Glomerular endothelial cell (primary cell): ENCODE measurements at places on chromosomes 11 and 22.

DNA sequence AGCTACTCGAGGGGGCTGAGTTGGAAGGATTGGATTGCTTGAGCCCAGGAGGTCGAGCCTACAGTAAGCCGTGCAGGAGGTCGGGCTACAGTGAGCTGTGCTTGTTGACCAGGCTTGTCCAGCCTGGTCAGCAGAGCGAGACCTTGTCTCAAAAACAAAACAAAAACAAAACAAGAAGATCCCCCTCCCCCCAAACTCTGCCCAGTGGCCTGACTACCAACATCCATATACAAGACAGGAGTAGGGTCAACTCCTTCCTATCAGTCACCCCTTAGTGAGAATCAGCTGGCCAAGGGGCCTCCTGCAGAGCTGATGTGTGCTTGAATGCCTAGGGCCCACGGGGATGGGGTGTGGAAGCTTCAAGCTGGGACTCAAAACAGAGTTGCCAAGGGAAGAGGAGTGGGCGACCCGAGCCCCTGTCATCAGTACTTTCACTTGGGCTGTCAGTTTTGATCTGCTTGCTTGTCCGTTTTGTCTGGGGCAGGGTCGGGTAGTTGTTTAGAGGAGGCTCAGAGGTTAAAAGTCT lies 942 bp upstream of the TSPAN18 start:
- no peak for DNase-seq

- DNase-seq: no peak
These were observed 59.1 kb downstream of the NUP98 start for GRCh38 chr11:3738241-3738640.

- no peak for DNase-seq
These were observed 7.2 kb downstream of the SMTNL1 start for GRCh38 chr11:57544566-57544965.

DNA sequence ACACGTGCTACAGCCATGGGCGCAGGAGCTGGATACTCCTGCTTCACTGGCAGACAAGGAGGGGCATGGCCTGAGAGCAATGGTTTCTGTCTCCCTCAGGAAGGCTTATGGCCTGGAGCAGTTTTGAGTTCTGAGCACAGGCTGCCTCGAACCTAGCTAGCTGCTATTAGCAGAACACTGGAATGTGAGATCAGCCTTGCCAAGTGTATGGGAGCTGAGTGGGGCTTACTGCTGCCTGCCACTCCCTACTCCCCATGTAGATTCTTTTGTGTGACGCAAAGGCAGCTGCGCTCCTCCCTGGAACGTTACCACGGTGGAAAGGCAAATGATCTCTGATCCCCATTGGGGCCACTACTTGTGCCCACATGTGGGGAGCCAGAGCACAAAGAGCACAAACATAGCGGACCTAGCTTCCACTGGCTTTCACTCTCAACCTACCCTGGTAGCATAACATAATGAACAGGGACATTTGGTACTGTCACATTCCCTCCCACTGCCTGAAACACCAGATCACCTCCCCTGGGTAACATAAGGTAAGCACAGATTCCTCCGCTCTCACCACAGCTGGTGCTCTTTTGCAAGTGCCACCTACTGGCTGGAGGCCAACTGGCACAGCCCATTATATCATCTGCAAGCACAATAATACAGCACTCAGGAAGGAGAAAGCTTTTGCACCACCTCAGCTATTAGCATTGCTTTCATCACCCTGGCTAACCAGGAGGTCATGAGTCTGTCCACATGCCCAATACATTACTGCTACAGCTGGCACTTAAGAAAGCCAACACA lies 84.6 kb upstream of the GUCY1A2 start:
- no peak for DNase-seq

- DNase-seq: no peak
These were observed 132.1 kb upstream of the BMAL1 start for GRCh38 chr11:13145461-13145860.

- no peak for DNase-seq
These were observed 361.5 kb downstream of the TBC1D22A start for GRCh38 chr22:47123827-47124442.

GRCh38 chr11:68201492-68201891 lies 11.6 kb downstream of the KMT5B start:
- no peak for DNase-seq

GRCh38 chr22:49082451-49082850 lies 745.2 kb downstream of the BRD1 start:
- DNase-seq: no peak

- no peak for DNase-seq
These were observed 1024.3 kb downstream of the TBC1D22A start for GRCh38 chr22:47786650-47787290.

DNA sequence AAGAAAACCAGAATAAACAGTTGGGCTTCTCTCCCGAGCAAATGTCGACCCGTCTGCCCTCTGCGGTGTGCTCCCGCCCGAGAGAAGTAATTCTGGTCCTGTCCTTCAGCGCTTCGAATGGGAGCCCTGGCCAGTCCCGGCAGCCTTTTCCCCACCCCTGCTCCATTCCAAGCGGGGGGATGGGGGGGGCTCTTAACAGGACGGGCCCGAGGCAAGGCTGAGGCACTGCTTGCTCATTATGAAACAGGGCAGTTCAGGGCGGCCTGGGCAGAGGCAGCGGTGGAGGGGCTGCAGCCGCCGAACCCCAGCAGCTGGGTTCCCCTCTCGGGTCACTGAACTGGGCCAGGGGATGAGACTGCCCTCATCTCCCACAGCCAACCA lies 9.1 kb downstream of the BACE1-AS start:
- no peak for DNase-seq

GRCh38 chr22:41912338-41913039 lies 2.4 kb downstream of the SHISA8 start:
- DNase-seq: no peak

DNA sequence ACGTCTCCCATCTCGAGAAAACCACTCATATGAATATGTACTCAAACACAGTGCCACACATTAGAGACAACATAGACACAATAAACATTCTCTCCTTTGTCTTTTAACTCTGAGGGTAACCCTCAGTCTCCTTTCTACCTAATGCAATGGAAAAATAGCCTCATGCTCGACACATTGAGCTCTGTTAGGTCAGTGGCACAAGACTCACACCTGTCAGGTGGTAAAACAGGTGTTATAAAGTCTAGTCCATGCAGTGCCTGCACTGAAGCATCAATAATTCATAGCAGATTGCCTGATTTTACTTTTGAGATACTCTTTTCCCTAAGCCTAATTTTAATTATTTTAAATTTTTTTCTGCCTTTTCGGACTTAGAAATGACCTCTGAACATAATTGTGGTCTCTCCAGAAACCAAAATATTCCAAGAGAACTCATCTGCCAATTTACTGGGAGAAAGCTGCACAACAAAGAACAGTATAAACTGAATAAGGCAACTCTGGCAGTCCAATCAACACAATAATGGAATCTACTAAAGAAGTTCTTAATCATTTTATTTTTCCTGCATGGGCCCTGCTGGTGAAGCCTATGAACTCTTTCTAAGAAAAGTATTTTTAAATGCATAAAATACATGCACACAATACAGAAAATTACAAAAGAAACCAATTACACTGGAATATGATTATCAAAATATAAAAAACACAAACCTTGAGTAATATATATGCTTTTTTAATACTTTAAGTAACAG lies 9.9 kb downstream of the RDX start:
- DNase-seq: no peak

DNA sequence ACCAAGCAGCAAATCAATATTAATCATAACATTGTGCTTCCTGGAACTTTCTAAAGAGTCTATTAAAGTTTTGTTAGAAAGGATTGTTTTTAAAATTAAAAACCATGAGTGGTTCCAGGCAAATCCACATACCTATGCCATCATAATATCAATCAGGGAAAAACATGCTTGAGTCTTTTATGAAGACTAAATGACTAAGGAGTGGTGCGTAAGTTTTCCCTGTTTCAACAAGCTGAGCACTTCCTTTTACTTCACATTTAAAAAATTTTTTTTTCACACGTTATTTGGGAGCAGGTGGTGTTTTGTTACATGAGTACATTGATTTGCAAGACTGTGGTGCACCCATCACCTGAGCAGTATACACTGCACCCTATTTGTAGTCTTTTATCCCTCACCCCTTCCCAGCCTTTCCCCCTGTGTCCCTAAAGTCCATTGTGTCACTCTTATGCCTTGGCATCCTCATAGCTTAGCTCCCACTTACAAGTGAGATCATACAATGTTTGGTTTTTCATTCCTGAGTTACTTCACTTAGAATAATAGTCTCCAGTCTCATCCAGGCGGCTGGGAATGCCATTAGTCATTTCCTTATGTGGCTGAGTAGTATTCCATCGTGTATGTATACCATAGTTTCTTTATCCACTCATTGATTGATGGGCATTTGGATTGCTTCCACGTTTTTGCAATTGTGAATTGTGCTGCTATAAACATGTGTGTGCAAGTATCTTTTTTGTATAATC lies 1190.3 kb upstream of the RAG2 start:
- no peak for DNase-seq

- DNase-seq: no peak
These were observed 57.8 kb downstream of the NXPE1 start for GRCh38 chr11:114501901-114502300.

GRCh38 chr22:32949391-32950173 lies 108.6 kb downstream of the SYN3 start:
- no peak for DNase-seq

DNA sequence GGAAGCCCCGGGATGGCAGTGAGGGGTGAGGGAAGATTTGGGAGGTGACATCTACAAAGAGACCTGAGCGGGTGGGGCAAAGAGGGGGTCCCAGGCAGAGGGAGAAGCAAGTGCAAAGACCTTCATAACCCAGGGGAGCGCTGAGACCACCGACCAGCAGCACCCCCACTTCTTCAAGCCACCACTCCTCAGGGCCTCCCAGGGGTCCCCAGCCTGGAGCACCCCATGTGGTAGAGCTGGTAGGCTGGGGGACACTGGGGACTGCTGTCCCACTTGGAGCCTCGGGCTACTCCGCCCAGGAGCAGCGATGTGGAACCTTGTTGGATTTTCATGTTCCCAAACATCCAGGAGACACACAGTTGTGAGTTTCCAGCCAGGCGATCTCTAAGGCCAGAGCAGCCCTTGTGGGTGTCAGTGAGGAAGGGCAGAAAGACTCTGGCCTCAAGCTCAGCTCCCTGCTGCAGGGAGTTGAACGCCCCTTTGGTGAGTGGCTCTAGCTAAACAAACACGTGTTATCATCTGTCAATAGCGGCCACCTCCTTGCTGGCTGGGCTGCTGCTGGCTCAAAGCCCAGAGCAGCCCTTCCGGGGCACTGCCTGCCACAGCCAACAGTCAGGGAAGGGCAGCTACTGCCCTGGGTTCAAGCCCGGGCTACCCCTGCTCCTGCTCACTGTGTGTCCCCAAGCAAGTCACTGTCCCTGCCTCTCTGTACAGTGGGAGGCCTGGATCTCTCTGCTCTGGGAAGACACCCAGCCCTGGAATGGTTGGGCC lies 25.7 kb upstream of the CHKA start:
- DNase-seq: no peak

DNA sequence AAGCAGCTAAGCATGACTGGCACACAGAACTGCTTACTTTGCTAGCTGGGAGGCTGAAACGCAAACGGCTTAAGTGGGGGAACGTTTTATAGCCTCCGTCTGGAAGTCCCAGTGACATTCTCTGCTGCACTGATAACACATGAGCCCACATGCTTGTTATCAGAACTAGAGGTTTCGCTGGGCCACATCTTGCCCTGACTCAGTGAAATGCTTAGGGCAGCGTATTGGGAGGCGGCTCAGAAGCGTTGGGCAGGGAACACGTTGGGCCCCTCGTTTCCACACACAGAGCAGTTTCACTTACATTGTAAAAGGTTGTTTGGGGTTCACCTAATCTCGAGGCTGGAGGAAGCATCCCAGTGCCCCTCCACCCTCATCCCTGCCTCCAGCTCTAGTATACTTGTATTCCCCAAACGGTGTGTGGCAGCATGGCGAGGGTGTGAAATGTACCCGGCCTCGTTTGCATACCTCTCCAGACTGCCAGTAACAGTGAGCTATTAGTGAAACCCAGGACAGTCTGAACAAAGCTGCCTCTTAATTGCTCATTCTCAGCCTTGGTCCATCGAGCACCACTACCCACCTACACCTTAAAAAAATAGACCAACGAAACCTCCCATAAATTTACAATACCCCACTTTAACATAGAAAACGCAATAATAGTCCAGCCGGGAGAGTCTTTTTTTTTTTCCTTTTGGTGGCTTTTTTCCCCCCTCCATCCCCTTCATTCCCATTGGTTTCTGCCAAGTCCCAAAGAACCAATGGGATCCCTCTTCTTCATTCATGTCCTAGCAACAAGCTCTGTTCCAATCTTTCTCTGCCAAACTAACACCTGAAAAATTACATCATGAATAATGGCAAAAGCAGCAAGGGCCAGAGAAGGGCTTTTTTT lies 218.8 kb upstream of the SORL1-AS1 start:
- no peak for DNase-seq

DNA sequence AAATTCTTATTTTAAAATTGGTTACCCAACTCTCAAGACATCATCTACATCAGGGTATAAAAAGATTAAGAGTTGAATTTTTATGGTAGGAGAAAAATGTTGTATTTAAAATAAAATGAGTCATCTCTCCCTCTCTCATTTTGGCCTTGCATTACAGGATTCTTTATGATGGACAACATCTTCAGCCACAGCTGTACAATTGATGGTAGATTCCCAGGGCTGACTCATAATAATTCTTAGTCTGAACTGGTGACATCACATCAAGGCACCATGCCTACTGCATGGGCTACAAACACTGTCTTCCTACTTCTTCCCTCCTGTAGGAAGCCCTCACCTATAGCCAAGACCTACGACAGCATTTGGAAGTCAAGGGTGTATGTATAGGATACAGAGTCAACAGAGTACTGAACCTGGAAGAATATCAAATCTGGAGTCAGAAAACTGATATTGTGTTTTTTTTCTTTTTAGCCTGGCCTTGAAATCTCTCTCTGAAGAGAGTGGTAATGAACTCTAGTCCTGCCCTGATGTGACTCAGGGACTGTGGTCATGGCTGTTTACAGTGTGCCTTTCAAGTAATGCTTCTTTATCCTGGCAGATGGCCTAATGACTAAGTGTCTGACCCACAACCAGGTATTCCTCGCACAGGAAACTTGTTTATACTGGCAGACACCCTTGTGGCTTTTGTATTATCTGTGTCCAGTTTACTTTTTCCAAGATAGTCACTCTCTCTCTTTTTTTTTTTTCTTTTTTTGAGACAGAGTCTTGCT lies 32.5 kb downstream of the MRGPRX2 start:
- no peak for DNase-seq

GRCh38 chr11:71240865-71241691 lies 11.3 kb downstream of the SHANK2 start:
- no peak for DNase-seq

DNA sequence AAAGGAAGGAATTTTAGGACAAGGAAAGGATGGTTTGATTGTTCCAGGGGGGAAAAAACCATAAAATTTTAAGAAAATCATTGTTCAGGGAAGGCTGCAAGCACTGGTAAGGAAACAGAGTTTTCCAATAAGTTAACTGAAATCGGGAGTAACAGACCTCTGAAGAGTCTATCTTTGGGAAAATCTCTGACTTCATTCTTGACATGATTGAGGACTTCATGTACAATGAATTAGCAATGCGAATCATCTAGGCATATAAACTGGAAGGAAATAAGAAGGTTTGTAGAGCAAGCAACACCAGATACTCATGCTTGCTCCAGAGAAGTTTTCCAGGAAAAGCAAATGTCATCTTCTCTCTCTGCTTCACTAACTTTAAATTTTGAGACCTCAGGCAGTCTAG lies 18.5 kb downstream of the APLP2 start:
- no peak for DNase-seq
